ENCODE measurements at places on chromosomes 13 and 19. TPM values are rescaled to one million over a fixed set of nuclear protein-coding genes. Genes with fewer than 3 reads are reported as not detected.

GRCh38 chr19:18156841-18157464 is 4.0 kb downstream of the PIK3R2 start:
- peak; percentile 91 for DNase-seq
- no peaks in the 10 kb centered on the region for H3K27me3 ChIP-seq
- H3K4me3 ChIP-seq: peak overlapping the region; percentile 48
- peaks cover 55% of the 10 kb centered on the region for H3K4me1 ChIP-seq
- H3K27ac ChIP-seq: peak overlapping the region; percentile 83

GRCh38 chr19:23762884-23763711 is 4.4 kb upstream of the ZNF681 start:
- peak overlapping the region; percentile 70 for H3K4me3 ChIP-seq
- peak; percentile 79 for DNase-seq
- H3K36me3 ChIP-seq: no peaks in the 10 kb centered on the region
- H3K4me1 ChIP-seq: no peaks in the 10 kb centered on the region

DNA sequence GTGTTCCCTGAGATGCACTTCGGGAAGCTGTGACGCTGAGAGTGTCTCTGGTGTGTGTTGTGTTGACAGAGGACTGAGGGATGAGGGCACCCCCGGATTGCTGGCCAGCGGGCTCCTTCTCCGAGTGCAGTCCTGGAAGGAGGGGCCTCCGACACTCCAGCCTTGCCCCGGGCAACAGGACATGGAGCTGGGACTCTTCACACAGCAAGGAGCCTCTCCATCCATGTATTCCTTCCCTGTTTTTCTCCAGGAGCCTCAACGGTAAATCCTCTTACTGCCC is 61.3 kb downstream of the SOX1 start:
- no peaks in the 10 kb centered on the region for H3K27me3 ChIP-seq
- H3K4me1 ChIP-seq: no peaks in the 10 kb centered on the region
- no peaks in the 10 kb centered on the region for H3K36me3 ChIP-seq

GRCh38 chr19:32336259-32337083 is 8.9 kb upstream of the ZNF507 start:
- no peaks in the 10 kb centered on the region for H3K36me3 ChIP-seq
- no peak overlapping the region for H3K27ac ChIP-seq
- no peaks in the 10 kb centered on the region for H3K4me1 ChIP-seq
- DNase-seq: no peak
- no peaks in the 10 kb centered on the region for H3K27me3 ChIP-seq

DNA sequence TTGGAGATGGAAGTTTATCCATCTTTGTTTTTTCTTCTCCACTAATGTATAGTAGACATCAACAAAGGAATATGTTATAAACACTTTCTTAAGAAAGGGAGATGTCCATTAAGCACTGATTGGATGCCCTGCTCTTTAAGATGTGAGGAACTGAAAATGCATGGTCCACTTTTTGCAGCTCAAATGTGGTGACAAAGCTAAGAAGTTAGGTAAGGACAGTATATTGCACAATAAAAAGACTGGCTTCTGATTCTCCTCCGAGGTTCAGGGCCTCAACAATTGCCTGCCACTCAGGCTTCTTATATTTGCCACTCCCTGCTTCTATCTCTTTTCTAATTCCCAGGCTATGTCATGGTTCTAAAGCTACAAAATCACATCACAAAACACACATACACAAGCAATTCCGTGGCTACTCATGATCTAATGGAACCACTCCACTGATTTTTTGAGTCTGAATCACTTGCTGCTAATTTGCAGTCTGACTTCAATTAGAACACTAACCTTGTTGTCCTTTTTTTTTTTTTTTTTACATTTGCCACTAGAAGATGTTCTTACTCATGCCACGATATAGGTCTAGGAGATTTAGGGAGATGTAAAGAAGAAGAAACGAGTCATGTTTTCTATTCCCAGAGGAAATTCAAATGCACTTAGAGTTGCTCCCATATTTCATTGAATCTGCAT is 29.6 kb upstream of the TNFSF11 start:
- H3K4me3 ChIP-seq: no peak overlapping the region

GRCh38 chr13:112447306-112447705 is 71.2 kb downstream of the SPACA7 start:
- H3K4me1 ChIP-seq: no peaks in the 10 kb centered on the region
- H3K4me3 ChIP-seq: no peak overlapping the region
- DNase-seq: peak; percentile 25
- H3K27ac ChIP-seq: no peak overlapping the region
- no peaks in the 10 kb centered on the region for H3K27me3 ChIP-seq

The CEACAM19 gene
- total RNA-seq: 10.7 TPM

The IGSF23 gene
- total RNA-seq: not detected

- no peak overlapping the region for H3K4me3 ChIP-seq
- no peak for DNase-seq
- no peaks in the 10 kb centered on the region for H3K27me3 ChIP-seq
- H3K27ac ChIP-seq: no peak overlapping the region
- no peaks in the 10 kb centered on the region for H3K4me1 ChIP-seq
These were observed 441.1 kb upstream of the HTR2A start for GRCh38 chr13:47337781-47338507.

DNA sequence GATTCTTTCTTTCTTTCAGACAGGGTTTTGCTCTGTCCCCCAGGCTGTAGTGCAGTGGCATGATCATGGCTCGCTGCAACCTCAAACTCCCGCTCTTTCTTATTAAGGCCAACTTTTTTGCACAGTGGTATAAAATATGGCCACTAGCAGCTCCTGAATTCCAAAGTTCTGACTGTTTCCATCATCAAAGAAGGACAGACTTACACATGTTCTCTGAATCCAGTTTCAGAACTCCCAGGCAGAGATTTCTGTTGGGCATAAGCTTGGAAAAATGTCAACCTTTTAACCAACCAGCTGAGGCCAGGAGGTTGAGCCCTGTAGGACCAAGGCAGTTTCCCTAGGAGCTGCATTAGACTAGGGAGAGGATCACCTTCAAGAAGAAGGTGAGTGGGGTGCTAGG is 184.1 kb downstream of the HS6ST3 start:
- no peaks in the 10 kb centered on the region for H3K36me3 ChIP-seq
- no peak for DNase-seq

The YJEFN3 gene
- 2.4 TPM for total RNA-seq

GRCh38 chr19:872266-872951 is 12.9 kb downstream of the CFD start:
- DNase-seq: peak; percentile 60
- H3K27me3 ChIP-seq: no peaks in the 10 kb centered on the region
- H3K4me1 ChIP-seq: no peaks in the 10 kb centered on the region
- no peak overlapping the region for H3K27ac ChIP-seq

- peaks cover 19% of the 10 kb centered on the region for H3K4me1 ChIP-seq
- H3K4me3 ChIP-seq: peak overlapping the region; percentile 43
These were observed 9.4 kb downstream of the HRC start for GRCh38 chr19:49145573-49146407.

GRCh38 chr19:14119644-14120496 is 2.3 kb upstream of the PRKACA start:
- peaks cover 39% of the 10 kb centered on the region for H3K4me1 ChIP-seq
- peak overlapping the region; percentile 76 for H3K4me3 ChIP-seq
- no peak for DNase-seq
- peak overlapping the region; percentile 100 for H3K27ac ChIP-seq
- no peaks in the 10 kb centered on the region for H3K27me3 ChIP-seq

DNA sequence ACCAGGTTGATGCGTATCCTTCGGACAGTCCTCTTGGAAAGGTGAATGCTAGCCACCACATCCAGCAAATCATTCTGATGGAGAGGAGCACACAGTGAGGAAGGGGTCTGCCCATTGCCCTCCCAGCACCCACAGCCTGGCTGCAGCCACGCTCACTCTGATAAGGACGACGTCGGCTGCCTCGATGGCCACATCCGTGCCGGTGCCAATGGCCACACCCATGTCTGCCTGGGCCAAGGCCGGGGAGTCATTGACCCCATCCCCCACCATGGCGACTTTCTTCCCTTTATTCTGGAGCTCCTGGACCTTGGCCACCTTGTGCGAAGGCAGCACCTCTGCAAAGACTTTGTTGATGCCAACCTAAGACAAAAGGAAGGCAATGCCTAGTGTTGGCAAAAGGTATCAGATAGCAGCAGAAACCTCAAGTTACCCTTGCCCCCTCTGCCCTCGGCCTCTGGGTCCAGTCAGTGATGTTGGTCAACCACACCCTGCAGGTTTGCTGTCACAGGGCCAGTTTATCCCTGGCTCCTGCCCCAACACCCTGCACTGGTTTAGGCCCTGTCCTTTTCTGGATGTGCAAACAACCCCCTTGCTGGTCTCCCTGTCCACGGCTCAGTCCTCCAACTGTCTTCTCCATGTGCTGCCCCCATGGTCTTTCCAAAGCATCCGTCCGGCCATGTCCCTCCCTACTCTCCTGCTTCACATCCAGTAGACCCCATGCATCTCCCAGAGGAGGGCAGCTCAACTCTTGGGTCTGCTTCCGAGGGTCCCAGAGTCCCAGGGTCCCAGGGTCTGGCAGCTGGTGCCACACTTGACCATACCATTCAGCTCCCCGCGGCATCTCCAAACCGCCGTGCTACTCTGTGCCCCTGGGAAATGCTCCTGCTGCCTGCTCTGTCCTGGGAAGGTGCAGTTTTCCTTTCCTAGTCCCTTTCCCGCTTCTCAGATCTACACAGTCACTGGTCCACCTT is 73.6 kb downstream of the ATP7B start:
- no peak overlapping the region for H3K4me3 ChIP-seq
- H3K4me1 ChIP-seq: no peaks in the 10 kb centered on the region
- H3K27ac ChIP-seq: no peak overlapping the region
- no peak for DNase-seq
- no peaks in the 10 kb centered on the region for H3K27me3 ChIP-seq

The WDR87 gene
- not detected for total RNA-seq

- no peak overlapping the region for H3K4me3 ChIP-seq
- peaks cover 54% of the 10 kb centered on the region for H3K27me3 ChIP-seq
- no peaks in the 10 kb centered on the region for H3K4me1 ChIP-seq
- no peak overlapping the region for H3K27ac ChIP-seq
- no peak for DNase-seq
- no peaks in the 10 kb centered on the region for H3K36me3 ChIP-seq
These were observed 1.8 kb upstream of the KLK4 start for GRCh38 chr19:50912727-50913716.

DNA sequence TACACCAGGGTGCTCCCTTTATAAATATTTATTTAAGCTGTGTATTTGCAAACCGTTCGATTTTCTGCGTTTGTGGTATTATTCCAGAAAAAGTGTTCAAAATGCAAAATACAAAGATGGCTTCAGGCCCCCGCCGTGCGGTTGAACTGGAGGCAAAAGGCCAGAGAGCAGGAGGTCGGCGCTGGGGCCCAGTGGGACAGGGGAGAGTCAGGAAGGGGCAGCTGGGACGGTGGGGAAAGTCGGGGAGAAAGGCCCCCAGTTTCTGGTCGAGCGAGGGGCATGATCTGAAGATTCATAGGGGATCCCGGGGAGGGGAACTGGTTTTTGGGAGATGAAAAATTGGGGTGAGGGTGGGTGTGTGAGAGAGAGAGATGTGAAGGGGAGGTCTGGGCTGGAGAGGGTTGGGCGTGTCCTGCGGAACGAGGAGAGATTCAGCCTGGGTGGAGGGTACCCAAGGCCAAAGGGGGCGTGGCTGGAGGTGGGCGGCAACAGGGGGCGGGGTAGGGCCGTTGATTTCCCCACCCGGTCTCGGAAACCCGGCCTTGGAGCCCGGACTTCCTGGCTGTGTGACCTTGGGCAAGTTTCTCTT is 678 bp downstream of the ISOC2 start:
- no peaks in the 10 kb centered on the region for H3K27me3 ChIP-seq
- peak overlapping the region; percentile 95 for H3K27ac ChIP-seq
- DNase-seq: peak; percentile 86
- H3K4me3 ChIP-seq: peak overlapping the region; percentile 98
- no peaks in the 10 kb centered on the region for H3K36me3 ChIP-seq
- peaks cover 2% of the 10 kb centered on the region for H3K4me1 ChIP-seq

The LGALS14 gene
- total RNA-seq: not detected

GRCh38 chr13:30486230-30487074 is 20.7 kb upstream of the HMGB1 start:
- no peaks in the 10 kb centered on the region for H3K36me3 ChIP-seq
- H3K27ac ChIP-seq: no peak overlapping the region
- peaks cover 10% of the 10 kb centered on the region for H3K4me1 ChIP-seq

DNA sequence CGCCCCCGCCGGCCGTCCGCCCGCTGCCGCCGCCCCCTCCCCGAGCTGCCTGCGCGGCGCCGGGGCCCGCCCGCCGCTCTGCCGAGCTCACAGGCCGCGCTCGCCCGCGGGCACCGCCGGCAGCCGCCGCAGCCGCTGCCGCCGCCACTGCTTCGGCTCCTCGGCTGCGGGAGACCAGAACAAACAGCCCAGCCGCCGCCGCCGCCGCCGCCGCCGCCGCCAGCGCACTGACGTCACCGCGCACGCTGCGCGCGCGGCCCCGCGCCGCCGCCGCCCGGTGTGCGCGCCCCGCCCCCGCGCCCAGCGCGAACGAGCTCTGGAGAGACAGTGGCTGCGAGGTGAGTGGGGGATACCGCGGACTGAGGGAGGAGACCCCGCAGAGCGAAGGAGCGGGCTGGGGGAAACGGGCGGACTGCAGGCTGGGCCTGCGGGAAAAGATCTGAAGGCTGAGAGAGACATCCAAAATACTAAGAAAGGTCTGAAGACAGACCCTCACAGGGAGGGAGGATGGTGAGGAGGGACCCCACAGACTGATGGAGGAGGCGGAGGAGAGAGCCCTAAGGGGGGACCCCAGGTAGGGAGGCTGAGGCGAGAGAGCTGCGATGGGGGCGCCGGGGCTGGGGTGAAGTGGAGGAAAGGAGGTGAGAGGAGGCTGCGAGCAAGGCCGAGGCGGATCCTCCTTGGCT is at the start of gene BRD4:
Gene BRD4 (minus strand): TSS at position 229 of the 686 bp plus-strand sequence. CDS start 59,440 bp downstream, outside the sequence.
- peak; percentile 86 for DNase-seq
- peaks cover 69% of the 10 kb centered on the region for H3K4me1 ChIP-seq
- H3K4me3 ChIP-seq: peak within 1 kb of the TSS; percentile 85
- peak within 1 kb of the TSS; percentile 91 for H3K27ac ChIP-seq
- no peaks in the 10 kb centered on the region for H3K36me3 ChIP-seq

- H3K36me3 ChIP-seq: no peaks in the 10 kb centered on the region
- no peak overlapping the region for H3K27ac ChIP-seq
- H3K27me3 ChIP-seq: no peaks in the 10 kb centered on the region
- H3K4me1 ChIP-seq: no peaks in the 10 kb centered on the region
These were observed 263.6 kb downstream of the OXGR1 start for GRCh38 chr13:96730676-96731075.

GRCh38 chr13:91078093-91078679 is 269.3 kb upstream of the MIR17HG start:
- DNase-seq: no peak
- no peak overlapping the region for H3K4me3 ChIP-seq
- no peak overlapping the region for H3K27ac ChIP-seq
- no peaks in the 10 kb centered on the region for H3K36me3 ChIP-seq
- H3K4me1 ChIP-seq: no peaks in the 10 kb centered on the region
- H3K27me3 ChIP-seq: peaks cover 2% of the 10 kb centered on the region

DNA sequence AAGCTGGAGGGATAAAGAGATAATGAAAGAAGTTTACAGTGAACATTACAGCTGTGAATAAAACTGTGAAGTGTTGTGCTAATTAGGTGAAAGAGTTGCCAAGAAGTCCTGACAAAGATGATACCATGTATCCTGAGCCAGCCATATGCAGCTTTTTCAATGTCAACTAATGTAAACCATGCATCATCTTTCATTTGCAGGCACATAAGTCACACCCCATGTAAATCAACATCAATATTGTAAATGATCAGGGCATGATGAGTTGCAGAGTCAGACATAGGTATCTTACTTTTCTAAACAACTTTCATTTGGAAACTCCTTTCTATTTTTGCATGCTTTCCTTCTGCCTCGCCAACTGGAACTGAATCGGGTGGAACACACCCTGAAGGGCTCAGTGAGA is 569.1 kb downstream of the TBC1D4 start:
- DNase-seq: no peak
- H3K36me3 ChIP-seq: no peaks in the 10 kb centered on the region
- H3K4me3 ChIP-seq: no peak overlapping the region

The MTMR6 gene
- total RNA-seq: 15.8 TPM

The CACNA1A gene
- total RNA-seq: 0.60 TPM

The SIGLEC12 gene
- 0.20 TPM for total RNA-seq
